ENCODE measurements at places on chromosomes 5 and 9.

DNA sequence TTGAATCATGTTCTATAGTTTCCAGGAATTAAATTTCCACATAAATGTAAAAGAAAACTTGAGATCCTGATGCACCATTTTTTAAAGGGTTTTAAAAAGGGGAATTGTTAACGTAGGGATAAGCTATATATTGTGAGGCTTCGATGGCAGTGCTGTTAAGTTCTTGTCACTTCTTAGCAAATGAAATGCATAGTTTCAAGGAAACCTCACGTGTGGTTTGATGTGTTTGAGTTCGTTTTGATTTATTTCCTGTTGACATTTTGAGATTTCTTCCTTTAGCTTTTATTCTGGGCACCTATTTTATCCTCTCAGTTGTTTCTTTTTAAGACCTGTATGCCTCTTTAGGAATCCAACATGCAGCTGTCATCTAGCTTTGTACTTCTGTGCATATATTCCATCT is 301.0 kb downstream of the DOCK8 start:
- DNase-seq, result no peak

DNA sequence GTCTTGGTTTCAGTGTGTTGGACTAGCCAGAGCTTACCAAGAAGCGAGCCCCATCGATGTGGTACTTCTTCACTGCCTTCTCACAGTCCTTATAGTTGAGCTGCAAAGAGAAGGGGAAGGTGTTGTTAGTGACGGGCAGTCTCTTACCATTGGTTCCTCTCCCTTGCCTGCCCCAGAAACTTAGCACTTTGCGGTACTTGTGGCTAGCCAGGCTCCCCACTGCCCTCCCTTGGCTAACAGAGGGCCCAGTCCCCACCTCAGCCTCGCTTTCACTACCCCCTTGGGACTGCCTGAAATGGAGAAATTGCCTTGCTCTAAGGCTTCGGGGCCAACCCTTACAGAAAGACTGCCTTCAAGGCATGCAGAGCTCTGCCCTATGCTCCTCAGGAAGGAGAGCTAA is 4.3 kb downstream of the LCP2 start:
- DNase-seq, result peak; percentile 87

- no peak for DNase-seq
Measured at GRCh38 chr5:36733183-36733582, 126.8 kb downstream of the SLC1A3 start.

GRCh38 chr9:70259512-70259802 is 679 bp downstream of the SMC5 start:
- DNase-seq, result no peak

GRCh38 chr9:36560771-36561170 is 11.9 kb upstream of the MELK start:
- no peak for DNase-seq

DNA sequence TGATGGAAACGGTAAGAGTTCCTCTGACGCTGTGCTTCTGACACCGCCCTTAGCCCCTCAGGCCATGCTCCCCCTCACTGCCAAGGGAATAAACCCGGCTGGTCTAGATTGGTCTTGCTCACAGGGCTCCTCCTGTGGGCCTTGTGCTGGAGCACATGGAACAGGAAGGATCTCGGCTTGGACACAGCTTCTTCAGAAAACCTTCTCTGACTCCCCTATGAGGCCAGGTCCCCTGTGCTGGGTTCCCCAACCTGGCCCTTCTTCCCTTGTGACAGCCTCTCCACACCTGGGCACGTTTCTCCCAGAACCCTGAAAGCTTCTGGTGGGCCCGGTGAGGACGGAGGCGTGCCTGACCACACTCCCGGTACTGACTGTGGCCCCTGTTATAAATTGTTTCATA is 8.2 kb downstream of the SPATA31E1 start:
- no peak for DNase-seq

Data from CD4-positive, alpha-beta T cell treated with Interleukin-15 for 1 hour (primary cell).